ENCODE measurements at places on chromosomes 3 and 15.

GRCh38 chr15:97036301-97036700, 705.8 kb downstream of the NR2F2 start:
- no peak for DNase-seq

- DNase-seq = no peak
Measured at GRCh38 chr15:78120523-78120922, 10.7 kb downstream of the CIB2 start.

- DNase-seq = peak; percentile 99
Measured at GRCh38 chr3:129399145-129399894, 29.1 kb downstream of the EFCAB12 start.

GRCh38 chr3:14358426-14359211, 43.8 kb upstream of the SLC6A6 start:
- peak; percentile 81 for DNase-seq

GRCh38 chr15:91302588-91303439, 202.8 kb downstream of the SV2B start:
- DNase-seq = peak; percentile 80

- no peak for DNase-seq
Measured at GRCh38 chr15:65339920-65340319, 35.4 kb downstream of the RNU5B-1 start.

GRCh38 chr3:136954251-136954650, 3.5 kb upstream of the IL20RB start:
- no peak for DNase-seq

DNA sequence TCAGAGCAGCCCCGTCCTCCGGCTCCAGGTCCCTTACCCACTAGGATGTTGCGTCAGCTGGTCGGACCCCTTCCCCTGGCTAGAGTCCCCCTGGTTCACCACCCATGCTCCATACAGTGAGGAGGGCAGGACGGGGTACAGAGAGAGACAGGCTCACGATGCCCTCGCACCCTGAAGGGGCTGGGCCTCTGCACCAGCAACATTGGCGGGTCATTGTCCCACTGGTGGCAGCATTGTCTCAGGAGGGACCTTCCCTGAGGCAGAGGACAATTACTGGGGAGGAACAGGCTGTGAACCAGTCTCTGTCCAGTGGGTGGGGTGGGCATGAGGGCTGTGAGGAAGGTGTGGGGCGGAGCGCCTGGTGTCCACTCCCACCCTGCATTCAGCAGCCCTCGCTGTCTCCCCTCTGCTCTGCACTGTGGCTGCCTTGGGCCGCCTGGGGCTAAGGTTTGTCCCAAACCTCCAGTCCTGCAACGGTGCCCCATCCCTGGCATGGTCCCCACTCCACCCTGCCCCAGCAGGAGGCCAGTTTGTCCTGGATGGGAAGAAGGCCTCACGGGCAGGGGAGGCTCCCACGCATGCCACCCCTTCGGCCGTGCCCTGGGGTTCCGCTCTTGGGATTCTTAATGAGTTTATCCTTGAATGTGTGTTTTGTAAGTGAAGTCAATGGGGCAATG, 48.0 kb upstream of the KLF13 start:
- DNase-seq = no peak

GRCh38 chr15:86347245-86347644, 267.6 kb downstream of the AGBL1 start:
- peak; percentile 1 for DNase-seq

DNA sequence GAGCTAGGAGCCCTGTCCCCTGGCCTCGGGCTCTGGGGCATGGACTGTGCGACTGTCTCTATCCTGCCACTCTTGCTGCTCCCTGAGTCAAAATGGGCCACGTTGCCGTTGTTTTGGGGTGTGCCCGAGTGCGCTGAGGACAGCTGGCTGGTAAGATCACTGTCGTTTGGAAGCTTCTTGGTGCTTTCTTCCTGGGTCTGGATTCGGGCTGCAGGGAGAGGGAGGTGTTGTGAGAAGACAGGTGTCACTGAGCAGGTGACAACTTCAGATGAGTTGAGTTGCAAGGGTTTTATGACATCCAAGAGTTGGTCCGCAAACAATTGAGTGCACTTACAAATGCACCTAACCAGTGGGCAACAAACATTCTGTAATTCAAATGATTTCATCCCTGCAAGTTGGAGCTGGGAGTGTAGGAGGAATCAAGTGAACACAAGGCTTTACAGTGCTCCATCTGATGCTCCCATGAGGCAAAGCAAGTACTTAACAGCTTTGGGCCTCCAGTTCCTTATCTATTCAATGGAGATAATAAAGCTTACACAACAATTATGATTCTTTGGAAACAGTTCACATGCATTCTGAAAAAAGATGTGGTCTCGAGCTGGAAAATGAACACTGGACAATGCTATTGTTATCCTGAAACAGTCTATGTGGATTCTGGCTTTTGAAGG, 11.0 kb upstream of the STARD5 start:
- DNase-seq = peak; percentile 83

- peak; percentile 50 for DNase-seq
Measured at GRCh38 chr3:100087198-100087597, 27.1 kb downstream of the FILIP1L start.

DNA sequence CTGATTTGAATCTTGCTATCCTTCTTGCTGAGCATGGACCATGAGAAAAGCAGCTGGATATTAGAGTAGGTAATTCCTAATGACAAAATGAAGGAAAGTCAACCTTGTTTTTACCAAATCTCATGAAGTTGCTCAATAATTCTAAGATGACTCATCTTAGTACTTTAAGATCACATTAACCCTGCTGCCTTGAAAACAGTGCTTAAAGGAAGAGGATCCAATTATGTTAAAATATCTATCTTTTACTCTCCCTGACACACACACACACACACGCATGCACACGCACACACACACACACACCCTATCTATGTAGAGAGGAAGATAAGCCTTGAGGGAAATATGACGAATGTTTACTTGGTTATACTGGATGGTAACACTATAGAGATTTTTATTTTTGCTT, 16.0 kb upstream of the MYO1E start:
- DNase-seq = peak; percentile 70

- no peak for DNase-seq
Measured at GRCh38 chr15:38873158-38873557, 308.5 kb upstream of the RASGRP1 start.

- DNase-seq = peak; percentile 86
Measured at GRCh38 chr3:98994128-98994762, 92.8 kb upstream of the DCBLD2 start.

GRCh38 chr3:161695811-161696210, 199.2 kb downstream of the OTOL1 start:
- DNase-seq = no peak

GRCh38 chr3:18247139-18247695, 177.9 kb downstream of the SATB1 start:
- DNase-seq = no peak

DNA sequence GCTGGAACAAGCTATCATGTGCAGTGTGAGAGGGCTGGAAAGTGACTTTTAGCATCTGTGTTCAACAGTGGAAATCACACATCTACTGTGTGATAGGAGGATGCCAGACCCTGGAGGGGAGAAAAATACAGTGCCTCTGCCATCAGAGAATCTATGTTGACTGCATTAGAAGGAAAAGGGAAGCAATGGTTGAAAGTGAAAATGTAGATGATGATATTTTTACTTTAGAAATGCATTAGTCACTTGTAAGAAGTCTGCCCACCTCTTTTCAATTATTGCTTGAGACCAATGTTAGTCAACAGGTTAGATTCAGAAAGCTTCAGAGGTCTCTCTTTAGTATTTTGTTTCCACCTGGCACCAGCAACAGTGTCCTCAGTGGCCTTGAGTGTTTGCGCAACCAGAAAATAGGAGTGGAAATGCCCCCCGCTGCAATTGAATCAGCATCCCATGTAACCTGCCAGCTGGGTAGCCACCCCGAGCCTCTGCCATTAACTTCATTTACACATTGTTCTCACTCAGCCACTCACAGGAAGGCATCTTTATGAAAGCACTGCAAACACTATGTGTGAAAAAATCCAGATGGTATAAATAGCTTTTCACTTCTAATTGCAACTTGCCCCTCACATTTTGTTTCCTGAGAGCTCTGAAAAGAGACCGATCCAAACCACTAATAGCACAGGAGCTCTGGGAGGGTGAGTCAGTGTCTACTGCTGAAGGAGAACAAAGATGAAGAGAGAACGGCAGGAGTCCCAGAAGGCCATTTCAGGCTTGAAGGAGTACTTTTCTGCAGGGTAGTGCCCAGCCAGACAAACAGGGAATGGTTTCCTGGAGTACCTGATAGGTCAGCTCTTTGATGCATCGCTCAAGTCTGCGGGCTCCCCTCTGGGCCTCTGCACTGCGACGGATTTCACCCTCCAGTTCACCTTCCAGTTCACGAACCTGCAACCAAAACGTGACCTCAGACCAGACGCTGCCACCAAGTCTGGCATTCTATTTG, 92.1 kb downstream of the HHLA2 start:
- DNase-seq = no peak
